ENCODE measurements at places on chromosomes 5 and 9.
A peak's percentile ranks its signal among the peaks of the same experiment; 100 is the strongest.

GRCh38 chr9:129139993-129140396, 28.8 kb downstream of the PTPA start:
- peak; percentile 65 for DNase-seq

GRCh38 chr5:10858945-10859344, 97.9 kb upstream of the DAP start:
- DNase-seq: no peak

DNA sequence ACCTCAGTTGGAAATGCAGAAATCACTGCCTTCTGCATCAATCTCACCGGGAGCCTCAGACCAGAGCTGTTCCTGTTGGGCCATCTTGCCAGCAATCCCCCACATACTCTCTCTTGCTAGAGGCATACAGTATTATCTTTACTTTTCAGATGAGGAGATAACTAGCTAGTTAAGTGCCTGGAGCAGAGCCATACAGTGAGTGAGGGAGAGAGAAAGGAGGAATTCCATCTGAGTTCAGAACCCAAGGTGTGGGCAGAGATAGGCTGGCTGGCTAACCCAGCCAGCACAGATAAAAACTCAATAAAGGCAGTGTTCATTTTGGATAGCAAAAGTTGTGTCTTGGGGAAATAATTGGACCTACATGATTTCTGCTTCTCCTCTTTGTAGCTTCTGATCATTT, 268.0 kb upstream of the KIF2A start:
- no peak for DNase-seq

GRCh38 chr5:156597276-156597675, 252.8 kb upstream of the PPP1R2B start:
- DNase-seq: no peak

DNA sequence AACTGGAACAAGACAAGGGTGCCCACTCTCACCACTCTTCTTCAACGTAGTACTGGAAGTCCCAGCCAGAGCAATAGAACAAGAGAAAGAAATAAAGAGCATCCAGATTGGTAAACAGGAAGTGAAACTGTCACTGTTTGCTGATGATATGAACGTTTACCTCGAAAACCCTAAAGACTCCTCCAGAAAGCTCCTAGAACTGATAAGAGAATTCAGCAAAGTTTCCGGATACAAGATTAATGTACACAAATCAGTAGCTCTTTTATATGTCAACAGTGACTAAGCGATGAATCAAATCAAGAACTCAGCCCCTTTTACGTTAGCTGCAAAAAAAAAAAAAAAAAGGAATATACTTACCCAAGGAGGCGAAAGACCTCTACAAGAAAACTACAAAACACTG, 306.6 kb downstream of the PLK2 start:
- no peak for DNase-seq

- no peak for DNase-seq
These were observed 8.6 kb upstream of the PRRX2 start for GRCh38 chr9:129656795-129657390.

GRCh38 chr9:109969011-109969410, 189.0 kb downstream of the PALM2AKAP2 start:
- no peak for DNase-seq

DNA sequence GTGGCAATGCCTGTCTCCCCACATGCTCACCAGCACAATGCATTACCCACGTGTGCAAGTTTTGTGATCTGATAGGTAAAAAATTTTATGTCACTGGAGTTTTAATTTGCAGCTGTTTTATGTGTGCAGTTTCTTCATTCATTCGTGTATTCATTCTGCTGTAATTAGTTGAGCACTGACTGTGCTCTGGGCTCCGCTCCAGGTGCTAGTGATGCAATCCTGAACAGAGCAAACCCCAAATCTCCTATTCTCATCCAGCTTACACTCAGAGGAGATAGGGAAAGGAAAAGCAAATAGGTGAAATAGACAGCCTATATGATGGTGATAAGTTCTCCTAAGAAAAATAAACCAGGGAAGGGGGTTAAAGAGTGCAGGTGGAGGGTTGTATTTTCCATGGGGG, 148.4 kb downstream of the TENT4A start:
- no peak for DNase-seq

DNA sequence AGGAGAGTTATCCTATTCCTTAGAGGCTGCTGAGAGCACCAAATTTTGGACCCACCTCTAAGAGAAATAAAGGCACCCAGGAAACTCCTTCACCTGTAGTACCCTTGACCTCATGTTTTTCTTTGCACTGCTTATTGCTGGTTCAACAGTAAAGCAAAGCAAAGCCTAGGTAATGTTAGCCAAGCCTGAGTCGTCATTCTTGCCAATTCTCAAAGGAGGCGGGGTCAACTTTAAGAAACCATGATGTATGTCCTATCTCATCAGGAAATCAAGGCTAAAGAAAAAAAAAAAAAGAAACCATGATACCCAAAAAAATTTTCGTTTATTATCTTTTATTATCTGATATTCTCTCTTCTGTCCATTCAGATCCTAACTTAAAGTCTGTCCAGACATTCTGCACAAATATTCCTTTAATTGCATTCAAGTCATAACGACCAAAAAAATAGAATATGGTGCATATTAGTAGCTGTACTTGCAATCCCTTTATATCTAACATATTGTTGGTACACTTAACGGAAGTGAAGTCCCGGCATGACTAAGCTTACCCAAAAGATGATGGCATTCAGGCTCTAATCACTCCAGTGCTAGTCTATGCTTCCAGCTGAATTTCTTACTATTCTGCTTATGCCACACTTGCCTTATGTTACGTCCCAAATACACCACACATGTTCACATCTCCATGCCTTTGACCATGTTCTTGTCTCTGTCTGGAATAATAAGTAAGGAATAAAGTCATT, 1.8 kb downstream of the AUH start:
- DNase-seq: no peak

GRCh38 chr9:128056887-128057723, 10.0 kb downstream of the NAIF1 start:
- DNase-seq: no peak

GRCh38 chr9:100397529-100398266, 29.2 kb upstream of the MSANTD3 start:
- DNase-seq: no peak

- DNase-seq: no peak
These were observed 132.5 kb upstream of the CHD1 start for GRCh38 chr5:99061299-99061698.

- no peak for DNase-seq
These were observed 50.2 kb upstream of the ZNF366 start for GRCh38 chr5:72557167-72558045.

GRCh38 chr5:1429496-1429895, 15.7 kb downstream of the SLC6A3 start:
- no peak for DNase-seq

- DNase-seq: no peak
These were observed 30.9 kb downstream of the CDO1 start for GRCh38 chr5:115785381-115786065.

DNA sequence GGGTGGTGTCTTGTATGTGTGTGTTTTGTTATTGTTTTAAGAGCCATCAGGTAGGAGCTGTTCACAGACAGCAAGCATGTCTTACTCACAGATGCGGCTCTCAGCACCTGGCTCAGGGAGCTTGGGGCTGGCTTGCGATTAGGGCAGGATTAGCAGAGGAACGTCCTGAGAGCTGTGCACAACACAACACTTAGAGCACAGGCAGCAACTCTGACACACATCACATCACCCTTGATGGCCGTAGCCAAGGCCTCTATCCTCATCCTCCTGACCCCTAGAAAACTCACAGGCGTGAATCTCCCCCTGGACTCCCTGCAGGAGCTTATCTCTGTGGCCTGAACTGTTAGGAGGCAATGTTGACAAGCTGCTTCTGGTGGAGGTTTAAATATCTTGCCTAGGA, 7.1 kb upstream of the IL17B start:
- no peak for DNase-seq

GRCh38 chr5:94057655-94058054, 316.3 kb upstream of the POU5F2 start:
- DNase-seq: no peak

DNA sequence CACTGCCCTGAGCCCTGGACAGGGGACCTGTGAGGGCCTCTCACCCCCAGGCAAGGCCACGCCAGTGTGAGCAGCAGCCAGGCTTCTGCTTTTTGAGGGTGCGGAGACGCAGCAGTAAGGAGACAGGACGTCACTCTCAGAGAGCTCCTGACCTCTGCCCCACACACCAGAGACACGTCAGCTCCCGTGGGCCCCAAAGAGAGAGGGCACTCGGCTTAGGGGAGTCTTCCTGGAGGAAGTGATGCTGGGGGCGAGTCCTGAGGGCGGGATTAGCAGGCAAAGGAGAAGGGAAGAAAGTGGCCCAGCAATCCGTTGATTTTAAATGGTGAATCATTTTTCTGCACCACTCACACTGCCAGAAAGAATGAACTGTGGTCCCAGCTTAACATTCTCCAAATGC, 24.0 kb upstream of the SLC9A3 start:
- DNase-seq: no peak

DNA sequence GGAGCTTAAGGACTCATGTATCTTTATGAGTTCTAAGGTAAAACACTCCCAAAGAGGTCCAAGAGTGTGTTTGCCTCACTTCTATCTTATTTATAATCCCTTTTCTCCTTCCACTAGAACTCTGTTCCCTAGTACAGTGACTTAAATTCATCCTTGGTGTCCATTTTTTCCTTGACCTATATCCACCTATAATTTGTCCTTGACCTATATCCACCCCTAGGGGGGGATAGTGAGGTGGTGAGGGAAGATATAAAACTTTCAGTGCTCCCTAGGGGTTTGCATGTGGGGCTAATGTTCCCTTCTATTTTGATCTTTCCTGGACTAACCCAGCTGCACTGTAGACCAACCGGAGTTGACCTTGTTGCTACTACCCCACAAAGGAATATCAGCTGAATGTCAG, 83.5 kb upstream of the GNAQ start:
- no peak for DNase-seq

DNA sequence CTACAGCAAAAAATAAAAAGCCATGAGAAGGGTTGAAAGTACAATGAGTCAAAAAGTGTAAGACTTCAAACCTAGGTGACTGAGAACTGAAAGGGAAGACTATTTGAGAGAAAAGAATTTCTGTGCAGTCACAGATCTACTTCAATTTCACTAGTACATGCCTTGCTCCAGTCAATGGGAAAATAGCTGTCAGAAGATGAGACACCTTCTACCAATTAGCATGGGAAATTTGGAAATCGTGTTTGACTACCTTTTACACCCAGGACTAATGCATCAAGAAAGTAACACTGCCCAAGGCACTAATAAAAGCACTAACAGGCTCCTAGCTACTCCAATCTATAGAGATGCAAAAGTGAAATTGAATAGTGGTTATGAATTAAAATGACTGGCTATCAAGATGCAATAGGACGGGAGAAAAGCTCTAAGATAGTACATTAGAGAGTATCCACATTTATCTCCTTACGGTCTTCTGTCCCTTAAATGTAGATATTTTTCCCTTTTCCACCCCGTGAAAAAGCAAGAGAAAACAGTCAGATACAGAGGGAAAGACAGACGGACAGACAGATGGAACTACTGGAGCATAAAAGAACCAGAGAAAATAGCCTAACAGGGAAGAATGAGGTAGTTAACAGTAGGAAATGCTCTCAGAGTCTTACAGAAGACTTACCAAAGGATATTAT, 15.2 kb downstream of the ERP44 start:
- DNase-seq: no peak

- DNase-seq: no peak
These were observed 106.7 kb downstream of the FOCAD start for GRCh38 chr9:20790721-20791120.

GRCh38 chr5:84433461-84433860, 48.8 kb upstream of the EDIL3 start:
- DNase-seq: no peak

DNA sequence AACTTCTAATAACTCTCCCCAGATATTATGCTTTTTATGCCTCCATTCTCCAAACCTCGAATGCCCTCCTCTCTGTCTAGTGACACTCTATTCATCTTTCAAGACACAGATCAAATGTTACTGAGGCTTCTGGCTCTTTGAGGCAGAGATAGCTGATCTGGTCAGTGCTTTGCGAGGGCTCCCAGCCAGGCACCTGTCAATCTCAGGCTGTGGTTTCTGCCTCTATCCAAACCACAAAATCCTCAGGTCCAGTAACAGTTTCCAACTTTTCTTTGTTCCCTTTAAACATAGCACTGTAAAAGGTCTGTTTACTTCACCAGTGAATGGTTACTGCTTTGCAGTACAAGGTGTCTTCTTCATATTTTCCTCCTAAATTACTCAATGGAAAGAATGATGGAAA, 11.5 kb upstream of the STK32A start:
- no peak for DNase-seq

- DNase-seq: no peak
These were observed 554 bp downstream of the JAK2 start for GRCh38 chr9:4985386-4986266.

DNA sequence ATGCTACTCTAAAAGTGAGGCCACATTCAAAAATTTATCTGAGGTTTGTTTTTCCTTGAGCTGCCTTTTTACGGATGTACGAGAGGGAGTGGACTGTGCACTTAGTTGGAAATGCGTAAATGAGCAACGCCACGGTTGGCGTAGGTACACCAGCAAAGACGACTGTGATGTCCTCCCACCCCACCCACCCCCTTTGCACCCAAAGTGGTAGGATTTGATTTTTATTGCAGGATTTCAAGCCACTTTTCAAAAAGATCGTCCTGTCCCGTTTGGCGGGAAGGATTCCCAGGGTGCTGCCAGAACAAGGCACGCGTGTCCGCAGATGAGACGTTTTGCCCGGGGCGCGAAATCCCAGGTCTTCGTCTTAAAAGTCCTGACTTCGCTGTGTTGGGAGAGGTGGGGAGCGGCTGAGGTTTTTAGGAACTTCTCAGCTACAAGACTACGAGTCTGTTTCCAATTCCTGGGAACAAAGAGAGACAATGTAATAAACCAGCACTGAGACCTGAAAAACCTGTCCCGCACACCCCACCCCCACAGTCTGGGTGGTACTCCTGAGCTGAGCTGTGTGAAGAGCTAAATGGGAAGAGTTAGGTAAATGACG, 1.0 kb upstream of the TLE1 start:
- no peak for DNase-seq

GRCh38 chr9:132030626-132031325, 48.9 kb downstream of the MED27 start:
- DNase-seq: no peak

- DNase-seq: no peak
These were observed 416.9 kb downstream of the PSAT1 start for GRCh38 chr9:78713614-78714405.

DNA sequence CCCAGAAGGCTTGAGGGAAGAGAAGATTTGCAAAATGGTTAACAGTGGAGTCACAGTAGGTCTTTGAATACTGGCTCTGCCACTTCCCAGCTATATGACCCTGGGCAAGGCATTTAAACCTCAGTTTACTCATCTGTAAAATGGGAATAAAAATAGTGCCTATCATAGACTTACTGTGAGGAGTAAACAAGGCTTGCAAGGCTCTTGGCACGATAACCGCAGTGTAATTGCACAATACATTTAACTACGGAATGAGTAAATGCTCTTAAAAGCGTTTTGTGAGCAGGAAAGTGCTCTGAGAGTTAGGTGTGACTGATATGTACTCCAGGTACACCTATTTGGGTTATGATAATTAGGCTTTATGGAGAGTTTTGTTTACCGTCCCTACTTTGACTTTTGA, 8.4 kb downstream of the SLC36A3 start:
- no peak for DNase-seq

DNA sequence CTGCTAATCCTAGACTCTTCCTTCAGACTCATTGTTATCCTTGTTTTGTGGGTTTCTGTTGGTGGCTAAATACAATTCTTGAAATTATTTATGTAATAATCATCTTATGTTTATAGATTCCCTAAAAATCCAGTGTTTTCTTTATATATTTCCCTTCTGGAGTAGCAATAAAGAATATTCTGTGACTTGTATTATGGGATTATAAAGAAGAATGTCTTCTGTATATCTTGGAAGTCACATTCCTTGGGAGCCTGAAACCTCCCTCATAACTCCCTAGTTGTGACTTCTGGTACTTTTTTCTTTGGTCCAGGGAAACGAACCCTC, 356.1 kb downstream of the TMEM167A start:
- DNase-seq: no peak

Measured in stimulated activated CD8-positive, alpha-beta memory T cell treated with anti-CD3 and anti-CD28 coated beads, Interleukin-2, amount 100 ng/mL, for 1 hour (primary cell).